ENCODE measurements at places on chromosomes 5 and 9.
A peak's percentile ranks its signal among the peaks of the same experiment; 100 is the strongest.

DNA sequence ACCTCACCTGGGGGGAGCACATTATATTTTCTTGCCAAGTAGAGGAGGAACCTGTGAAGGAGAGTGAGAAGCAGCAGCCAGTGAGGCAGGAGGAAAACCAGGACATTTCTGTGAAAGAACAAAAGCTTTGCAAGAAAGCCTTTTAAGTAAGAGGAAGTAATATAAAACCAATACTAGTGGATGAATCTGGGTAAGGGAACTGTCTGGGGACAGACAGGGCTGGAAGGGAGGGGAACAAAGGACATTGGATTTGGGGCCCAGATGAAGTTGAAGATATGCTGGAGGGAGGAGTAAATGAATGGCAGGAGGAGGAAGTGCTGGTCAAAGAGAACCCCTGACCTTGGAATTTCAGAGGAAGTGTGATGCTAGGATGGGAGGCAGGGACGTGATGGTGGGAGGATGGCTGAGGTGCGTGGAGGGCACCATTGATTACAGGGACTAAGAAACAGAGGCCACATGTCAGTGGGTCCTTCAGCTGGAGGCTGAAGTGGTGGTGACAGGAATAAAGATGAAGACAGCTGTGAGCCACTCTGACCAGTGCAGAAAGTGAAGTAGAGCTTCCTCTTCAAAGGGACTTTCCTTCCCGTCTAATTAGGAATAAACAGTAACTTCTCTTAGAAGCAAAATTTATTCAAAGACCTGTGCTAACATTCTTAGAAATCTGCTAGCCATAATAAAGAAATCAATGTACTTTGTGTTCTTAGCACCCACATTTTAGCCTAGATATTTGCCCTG is 43.5 kb upstream of the FABP6 start:
- no peak for DNase-seq

DNA sequence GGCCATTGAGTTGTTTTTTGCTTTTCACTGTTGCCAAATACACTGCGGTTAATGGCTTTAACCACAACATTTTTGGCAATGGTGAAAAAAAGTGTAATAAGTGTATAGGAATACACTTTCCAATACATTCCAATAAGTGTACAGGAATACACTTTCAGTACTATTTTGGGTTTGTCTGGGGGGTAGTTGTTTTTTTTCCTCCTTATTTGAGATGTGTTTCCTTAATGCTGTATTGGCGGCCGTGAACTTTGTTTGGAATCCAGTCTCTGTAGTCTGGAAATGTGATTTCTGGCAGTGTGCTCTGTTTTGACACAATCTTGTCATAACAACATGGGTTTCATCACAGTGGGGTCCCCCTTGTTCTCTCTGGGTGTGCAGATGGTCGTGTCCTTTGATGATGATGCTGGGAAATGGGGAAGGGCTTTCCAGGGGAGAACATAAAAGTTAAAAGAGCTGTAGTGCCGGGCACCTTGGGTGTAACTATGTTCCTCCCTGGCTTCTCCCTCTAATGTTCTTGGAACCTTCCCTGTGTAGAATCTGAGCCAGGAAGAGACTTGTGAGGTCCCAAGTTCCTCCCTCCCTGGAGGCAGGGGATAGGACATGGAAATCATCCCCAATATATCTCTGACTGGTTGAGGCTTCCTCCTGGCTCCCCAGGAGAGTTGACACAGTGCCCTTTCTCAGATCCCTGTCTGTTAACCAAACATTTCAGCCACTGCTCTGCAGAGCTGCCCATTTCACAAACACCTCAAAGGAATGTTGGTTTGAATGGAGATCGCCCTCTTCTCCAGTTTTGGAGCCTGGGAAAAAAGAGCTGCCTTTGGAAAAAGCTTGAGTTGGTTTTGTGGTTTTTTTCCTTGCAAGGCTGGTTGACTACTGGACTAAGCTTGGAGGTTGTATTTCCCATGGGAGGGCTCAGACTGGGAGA is 44.8 kb downstream of the RCL1 start:
- no peak for DNase-seq

- DNase-seq: no peak
Observed at GRCh38 chr5:159128070-159128541, 28.4 kb upstream of the EBF1 start.

DNA sequence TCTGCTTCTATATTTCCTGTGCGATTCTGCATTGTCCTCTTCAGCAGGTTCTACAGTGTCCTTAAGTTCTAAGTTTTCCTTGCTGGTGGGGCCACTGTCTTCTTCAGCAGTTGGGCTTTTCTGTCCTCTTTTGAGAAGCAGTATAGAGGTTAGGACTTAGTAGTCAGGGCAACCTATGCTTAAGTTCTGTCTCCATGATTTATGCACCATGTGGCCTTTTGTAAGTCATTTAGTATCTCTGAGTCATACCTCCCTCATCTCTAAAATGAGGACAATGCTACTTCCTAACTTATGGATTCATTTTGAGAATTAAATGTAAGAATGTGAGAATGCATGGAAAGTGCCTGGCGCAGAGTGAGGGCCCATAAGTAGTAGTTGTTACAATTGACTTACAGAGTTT is 46.8 kb downstream of the GRIN3A start:
- DNase-seq: no peak

DNA sequence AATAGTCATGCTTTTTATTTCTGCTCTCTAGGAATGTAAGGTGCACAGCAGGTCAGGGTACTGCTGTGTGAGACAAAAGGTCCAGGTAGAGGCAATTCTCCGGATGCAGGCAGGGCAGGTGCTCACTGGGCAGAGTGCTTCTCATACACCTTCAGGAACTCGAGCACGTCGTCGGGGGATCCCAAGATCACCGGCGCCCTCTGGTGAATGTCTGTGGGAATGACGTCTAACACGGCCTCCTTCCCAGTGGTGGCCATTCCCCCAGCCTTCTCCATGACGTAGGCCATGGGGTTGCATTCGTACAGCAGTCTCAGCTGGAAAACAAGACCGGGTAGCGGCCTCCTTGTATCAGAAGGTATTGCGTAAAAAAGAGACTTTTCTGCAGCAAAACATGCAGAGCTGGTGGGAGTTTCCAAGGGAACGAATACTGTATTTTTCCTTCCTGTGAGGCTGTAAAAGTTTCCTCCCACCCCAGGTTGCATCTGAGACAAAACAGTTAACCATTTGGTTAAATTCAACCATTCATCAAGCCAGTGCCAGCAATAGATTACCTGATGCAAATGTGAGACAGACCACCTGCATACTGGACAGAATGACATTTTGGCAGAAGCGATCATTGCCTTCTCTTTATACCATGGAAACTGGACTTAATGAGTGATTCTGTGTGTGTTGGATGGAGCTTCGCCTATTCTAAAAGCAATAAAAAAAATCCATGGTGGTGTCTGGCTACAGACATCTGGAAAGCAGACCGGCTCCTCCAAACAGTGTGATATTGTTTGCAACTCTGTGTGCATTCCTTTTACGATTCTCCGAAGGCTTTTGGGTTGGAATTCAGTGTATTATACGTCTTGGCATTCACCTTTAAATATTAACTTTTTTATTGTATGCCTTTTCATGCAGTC is 9.9 kb upstream of the FBP2 start:
- peak; percentile 63 for DNase-seq

- peak; percentile 66 for DNase-seq
Observed at GRCh38 chr5:50593681-50594080, 72.8 kb upstream of the PARP8 start.

DNA sequence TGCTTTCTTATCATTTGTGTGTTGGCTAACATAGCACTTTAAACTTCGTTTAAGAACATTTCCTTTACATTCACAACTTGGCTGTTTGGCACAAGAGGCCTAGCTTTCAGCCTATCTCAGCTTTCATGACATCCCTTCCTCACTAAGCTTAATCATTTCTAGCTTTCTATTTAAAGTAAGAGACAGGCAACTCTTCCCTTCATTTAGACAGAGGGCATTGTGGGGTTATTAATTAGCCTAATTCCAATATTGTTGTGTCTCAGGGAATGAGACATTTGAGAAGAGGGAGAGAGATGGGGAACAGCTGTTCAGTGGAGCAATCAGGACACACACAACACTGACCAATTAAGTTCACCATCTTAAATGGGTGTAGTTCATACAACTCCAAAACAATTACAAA is 51.0 kb upstream of the OR2K2 start:
- DNase-seq: no peak

- peak; percentile 64 for DNase-seq
Observed at GRCh38 chr9:87324613-87325194, 173.0 kb upstream of the DAPK1 start.

DNA sequence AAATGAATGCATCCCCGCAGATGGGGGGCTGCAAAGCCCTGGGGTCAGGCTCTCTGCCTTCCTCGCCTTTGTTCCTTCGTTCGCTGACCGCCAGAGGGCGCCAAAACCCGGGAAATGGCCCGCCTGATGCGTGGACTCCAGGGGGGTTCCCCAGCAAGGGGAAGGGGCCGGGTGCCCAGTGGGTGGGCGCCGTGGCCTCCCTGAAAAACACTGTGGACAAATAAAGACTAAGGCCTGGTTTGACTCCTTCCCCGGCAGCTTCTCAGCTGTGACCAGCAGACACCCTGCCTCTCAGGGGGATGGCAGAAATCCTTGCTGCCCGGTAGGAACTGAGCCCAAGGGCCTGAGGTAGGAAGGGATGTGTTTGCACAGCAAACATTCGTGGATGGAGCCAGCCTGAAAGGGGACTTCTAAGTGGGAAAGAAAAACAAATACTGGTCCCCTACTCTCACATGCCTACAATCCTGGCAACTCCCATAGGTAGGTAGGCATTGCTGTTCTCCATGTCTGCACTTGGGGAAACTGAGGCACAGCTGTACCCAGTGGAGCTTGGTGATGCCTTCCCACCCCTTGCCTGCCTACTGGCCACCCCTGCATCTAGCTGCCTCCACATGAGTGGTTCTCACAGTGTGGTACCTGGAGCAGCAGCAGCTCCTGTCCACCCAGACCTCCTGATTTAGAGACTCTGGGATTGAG is 57.7 kb downstream of the DUSP1 start:
- DNase-seq: peak; percentile 73

DNA sequence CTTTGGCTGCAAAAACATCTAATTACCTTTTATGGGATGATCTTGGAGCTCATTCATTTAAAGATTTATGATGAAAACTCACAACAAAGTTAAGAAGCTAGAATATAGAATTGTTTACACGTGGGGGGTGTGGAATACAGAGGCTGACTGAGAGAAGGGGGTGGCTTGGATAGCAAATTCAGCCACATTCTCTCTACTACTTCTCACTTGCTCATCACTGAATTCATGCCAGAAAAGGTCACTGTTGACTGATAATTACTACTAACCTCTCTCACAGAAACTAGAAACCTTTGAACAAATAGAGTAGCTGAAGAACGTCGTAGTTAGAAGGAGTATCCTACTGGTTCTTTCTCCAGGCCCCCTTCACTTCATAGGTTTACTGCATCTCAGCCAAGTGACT is 808.2 kb downstream of the BRINP1 start:
- no peak for DNase-seq

DNA sequence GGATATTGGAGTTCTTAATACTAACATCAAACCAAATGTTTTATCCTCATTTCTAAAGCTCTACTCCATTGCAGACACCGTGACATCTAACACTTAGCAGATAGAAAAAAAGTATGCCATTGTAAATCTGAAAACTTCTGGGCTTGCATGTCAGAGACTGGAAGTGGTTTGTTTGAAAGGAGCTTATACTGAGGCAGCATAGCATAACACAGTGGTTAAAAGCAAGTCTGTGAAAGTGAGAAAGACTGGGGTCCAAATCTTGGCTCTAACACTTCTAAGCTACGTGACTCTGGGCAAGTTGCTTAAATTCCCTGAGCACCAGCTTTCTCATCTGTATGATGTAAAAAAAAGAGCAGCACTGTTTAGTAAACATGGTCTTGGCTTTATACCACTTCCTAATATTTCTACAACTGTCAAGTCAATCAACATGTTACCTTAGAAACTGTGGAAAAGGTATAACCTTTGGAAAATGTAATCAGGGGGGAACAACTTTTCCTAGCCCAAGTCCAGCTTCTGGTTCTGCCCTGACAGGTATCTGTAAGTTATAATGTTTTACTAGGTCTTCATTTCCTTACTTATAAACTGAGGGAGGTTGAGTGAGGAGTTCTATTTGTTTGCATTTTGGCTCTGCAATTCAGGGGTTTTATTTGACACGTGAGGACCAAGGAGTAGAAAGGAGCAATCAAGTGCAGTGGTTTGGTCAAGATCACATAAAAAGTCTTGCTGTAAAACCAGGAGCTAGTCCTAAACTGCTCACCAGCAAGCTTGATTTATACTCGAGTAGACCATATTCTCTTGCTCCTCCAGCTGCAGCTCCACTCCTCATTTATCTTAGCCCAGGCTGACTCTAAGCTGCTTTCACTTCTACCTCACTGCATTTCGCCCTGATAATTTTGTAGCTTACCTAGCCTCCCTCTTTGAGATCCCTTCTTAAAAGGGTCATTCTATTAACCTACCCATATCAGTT is 541.0 kb downstream of the RAB3C start:
- DNase-seq: peak; percentile 60

- DNase-seq: no peak
Observed at GRCh38 chr9:138102246-138103051, 224.9 kb downstream of the CACNA1B start.

- DNase-seq: no peak
Observed at GRCh38 chr9:132235125-132235524, 73.3 kb downstream of the NTNG2 start.

GRCh38 chr9:2158766-2159430 is 143.8 kb downstream of the SMARCA2 start:
- DNase-seq: no peak

- no peak for DNase-seq
Observed at GRCh38 chr9:124290743-124291554, 33.2 kb downstream of the NEK6 start.

GRCh38 chr9:99249619-99250018 is 27.5 kb downstream of the SEC61B start:
- DNase-seq: no peak

DNA sequence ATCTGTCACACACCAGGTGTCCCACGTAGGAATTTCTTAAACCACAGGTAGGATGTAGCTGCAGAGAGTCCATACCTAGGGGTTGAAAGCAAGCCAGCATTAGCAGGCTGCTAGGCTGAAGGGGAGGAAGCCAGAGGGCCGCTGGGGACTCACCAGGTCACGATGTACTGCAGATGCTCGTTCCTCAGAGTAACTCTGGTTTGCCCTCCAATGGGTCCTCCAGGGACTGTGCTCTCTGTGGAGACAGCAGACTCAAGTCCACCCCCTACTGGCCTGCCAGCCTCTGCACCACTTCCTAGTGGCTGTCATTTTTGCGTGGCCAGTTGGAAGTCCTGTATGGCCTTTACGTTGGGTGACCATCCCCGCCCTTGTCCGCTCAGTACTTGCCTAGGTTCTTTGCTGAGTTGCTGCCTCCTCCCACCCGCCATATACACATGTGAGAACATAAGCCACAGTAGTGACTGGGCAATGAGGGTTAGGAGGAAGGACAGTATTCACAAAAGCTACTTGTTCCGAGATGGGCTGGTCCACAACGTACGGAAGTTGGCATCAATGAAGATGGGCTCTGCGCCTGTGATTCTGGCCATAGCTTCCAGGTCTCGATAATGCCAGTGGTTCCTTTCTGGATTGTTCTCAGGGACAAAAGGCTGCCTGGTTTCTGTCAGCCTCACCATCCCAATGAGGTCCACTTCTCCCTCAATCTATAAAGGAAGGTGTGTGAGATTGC is 4.1 kb downstream of the RPL7A start:
- DNase-seq: peak; percentile 43

- peak; percentile 17 for DNase-seq
Observed at GRCh38 chr9:130239741-130240241, 25.8 kb upstream of the HMCN2 start.
